ENCODE measurements at places on chromosomes 2 and 18. TPM values are rescaled to one million over a fixed set of nuclear protein-coding genes. Genes with fewer than 3 reads are reported as not detected.
A peak's percentile ranks its signal among the peaks of the same experiment; 100 is the strongest.

BCL2L11 gene
- 21.7 TPM for total RNA-seq

PCARE gene
- 0.22 TPM for total RNA-seq

LOXHD1 gene
- total RNA-seq: 0.14 TPM

TPRKB gene
- 35.5 TPM for total RNA-seq

ACMSD gene
- total RNA-seq: not detected

EPB41L3 gene
- total RNA-seq: 59.9 TPM

CXCR4 gene
- 1.5 TPM for total RNA-seq

SDC1 gene
- 45.5 TPM for total RNA-seq

INHBB gene
- total RNA-seq: not detected

ABCB11 gene
- total RNA-seq: 0.18 TPM

SEPTIN2 gene
- 508 TPM for total RNA-seq

RBM44 gene
- total RNA-seq: 0.69 TPM

- DNase-seq: no peak
Observed at GRCh38 chr18:24115628-24116027, 23.2 kb upstream of the CABYR start.

DNA sequence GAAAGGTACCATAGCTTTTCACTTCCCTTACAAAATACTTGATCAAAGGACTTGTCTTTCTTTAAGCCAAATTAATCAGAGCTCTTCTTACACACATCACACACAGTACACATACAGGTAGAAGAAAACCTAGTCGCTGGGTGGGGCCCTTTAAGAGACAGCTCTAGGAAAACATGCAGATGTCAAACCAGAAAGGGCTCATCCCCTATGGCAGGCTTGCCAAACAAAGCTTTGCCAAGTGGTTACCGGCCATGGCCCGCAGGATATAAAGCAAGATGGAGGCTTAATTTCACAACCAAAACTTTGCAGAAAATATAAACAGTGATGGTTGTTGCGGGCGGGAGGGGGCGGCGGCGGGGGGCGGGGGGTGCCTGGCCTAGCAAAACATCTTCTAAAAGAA, 2156.0 kb upstream of the PIK3C3 start:
- no peak for DNase-seq

GRCh38 chr18:48550101-48550729, 11.4 kb downstream of the CTIF start:
- DNase-seq: no peak

DNA sequence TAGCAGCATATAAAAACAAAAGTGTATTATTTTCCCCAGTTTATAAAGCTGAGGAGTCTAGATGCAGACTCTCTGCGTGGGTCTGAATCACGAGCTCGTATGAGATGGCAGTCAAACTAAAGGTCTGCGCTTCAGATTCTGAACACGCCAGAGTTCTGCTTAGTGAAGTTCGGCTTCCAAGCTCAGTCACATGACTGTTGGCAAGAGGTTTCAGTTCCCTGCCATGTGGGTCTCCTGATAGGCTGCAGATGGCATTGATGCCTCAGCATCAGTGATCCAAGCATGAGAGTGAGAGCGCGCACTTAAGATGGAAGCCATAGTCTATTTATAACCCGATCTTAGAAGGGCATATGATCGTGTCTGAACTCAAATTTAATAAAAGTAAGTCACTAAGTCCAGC, 242.8 kb upstream of the DOK6 start:
- DNase-seq: no peak

- peak; percentile 24 for DNase-seq
Observed at GRCh38 chr2:105734762-105735538, 9.8 kb upstream of the NCK2 start.

DNA sequence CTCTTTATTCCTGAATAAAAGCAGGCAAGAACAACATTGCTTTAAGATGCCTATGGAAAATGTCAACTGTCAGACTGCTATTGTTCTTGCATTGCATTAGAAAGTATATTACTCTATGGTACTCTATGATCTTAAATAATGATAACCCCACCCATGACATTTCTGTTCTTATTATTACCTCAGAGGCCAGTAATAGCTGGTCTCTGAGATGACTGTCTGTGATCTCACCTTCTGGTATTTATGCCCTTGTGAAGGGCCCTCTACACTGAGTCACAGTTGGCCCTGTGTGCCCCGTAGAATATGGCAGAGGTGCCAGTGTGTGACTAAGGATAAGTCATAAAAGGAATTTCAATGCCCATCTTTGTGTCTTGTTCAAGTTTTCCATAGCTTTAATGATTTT, 61.0 kb downstream of the SPP2 start:
- no peak for DNase-seq

DNA sequence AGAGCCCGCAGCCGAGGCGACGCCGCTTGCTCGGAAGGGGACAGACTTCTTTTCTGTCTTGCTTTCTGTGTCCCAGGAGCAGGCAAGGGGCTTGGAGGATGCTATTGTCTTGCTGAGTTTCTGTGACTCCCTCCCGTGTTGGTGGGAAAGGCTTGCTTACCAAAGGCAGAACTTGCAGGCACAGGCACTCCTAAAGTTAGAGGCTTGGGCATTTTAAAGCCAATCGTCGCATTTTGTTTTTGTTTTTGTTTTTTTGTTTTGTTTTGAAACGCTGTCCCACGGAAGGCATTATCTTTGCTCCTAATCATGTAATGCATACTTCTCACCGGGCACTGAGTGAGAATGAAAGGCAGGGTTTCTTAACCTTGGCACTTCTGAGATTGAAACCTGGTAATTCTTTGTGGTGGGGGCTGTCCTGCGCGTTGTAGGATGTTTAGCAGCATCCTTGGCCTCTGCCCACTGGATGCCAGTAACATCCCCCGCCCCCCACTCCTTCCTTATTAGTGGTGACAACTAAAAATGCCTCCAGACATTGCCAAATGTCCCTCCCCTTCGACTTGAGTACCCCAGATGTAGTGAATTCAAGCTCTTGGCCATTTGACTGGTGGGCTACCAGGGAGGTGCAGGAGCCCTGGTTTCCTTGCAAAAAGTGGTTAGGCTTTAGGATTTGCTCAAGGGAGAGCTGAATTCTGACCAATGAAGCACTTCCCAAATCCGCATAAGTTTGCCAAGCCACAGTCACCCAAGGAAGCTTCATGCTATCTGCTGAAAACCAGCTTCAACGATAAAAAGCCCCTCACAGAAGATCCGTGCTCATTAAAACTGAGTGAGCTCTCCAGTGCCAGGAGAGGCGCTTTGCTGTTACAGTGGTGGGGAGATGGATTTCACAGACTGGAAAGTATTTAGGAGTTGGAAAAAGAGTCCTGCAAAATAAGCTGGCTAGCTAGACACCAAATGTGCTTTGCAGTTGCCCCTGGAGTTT, 1.2 kb downstream of the ANTXR1 start:
- DNase-seq: no peak

DNA sequence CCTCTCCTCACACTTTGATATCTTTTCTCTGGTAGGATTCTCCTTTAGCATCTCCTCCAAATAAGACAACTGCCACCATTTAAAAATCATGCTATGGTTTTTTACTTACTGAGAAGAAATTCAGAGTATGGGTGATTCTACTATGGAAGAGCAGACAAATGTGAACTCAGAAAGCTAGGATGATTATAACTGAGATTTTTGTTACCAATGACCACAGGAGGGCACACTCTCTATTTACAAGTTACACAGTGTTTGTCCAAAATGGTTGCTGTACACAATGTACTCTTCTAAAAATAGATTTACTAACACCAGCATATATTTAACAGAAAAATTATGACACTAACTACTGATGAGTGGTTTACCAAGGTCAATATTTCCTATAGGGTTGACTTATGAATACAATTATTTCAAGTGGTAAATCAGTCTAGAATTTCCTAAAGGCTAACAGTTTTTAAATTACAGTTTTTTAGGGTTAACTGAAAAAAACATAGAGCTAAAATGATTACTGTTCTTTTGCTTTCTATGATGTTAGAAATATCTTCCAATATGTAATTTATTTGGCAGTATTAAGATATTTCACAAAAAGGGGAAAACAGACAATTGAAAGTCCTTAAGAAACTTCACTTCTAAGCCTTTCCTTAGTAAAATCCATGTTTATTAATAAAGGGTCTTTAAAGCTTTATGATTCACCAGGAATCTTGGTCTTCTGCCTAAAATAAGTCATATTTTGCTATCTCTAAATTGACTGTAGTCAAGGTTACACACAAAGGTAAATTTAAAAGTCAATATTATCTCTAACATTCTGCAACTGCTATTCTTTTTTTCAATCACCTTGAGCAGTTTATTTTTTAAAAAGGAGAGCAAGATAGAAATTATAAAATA, 57.2 kb downstream of the MAP4K3 start:
- DNase-seq: no peak

GRCh38 chr2:127094509-127095366, 12.2 kb downstream of the BIN1 start:
- DNase-seq: peak; percentile 65

- no peak for DNase-seq
Observed at GRCh38 chr2:133573491-133574162, 5.4 kb upstream of the NCKAP5 start.

- DNase-seq: no peak
Observed at GRCh38 chr2:144455987-144456386, 63.9 kb downstream of the ZEB2 start.

DNA sequence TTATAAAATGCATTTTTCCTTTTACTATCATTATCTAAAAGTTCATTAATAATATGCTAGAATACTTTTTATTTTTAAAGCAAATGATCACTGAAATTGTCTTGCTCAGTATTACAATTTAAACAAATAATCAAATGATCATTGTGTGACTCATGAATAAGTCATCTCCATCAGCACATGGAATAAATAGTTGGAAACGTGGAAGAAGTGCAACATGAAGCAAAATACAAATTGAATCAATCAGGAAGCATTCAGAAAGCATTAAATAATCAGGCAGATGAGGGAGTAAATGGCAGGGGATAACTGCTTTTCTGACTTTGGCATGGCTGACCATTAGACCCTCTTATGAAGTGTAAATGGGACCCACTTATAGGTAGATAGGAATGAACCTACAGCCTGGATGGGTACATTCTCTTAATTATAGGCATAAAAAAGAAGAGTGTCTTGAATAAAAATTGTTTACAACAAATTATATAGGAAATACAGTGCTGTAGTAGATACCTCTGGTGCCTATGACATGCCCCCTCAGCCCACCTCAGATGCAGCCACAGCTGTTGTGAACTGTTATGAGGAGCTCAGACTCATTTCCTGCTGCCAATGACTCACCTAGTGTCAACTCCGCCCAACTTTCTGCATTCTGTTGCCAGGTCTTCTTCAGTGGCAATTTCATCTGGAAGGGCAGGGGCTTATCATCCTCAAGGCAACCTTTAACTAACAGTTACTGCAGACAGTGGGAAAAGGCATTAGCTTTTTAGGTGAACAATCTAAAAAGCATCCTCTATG, 936.0 kb downstream of the TRIB2 start:
- DNase-seq: no peak

GRCh38 chr2:19711470-19712372, 190.1 kb downstream of the TTC32 start:
- DNase-seq: no peak

- peak; percentile 92 for DNase-seq
Observed at GRCh38 chr2:127649684-127650040, 3.7 kb downstream of the GPR17 start.

GRCh38 chr2:216737676-216738075, 42.3 kb upstream of the IGFBP5 start:
- DNase-seq: no peak

DNA sequence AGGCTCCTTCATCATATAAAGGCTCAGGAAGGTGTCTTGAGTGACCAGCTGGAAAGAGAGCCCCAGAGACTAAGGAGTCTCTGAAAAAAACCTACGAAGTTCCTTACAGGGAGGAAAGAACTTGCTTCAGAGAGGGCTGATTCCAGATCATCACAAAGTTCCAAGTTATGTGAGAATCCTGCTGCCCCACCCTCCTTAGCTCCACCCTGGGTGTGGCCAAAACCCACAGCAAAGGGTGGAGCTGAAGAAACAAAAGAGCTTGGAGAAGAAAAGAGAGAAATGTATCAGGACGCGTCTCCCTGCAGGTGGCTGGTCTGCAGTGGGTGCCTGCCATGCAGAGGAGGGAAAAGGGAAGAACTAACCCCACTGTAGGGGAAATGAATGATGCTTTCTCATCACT, 32.8 kb upstream of the ZNF396 start:
- DNase-seq: no peak

- DNase-seq: no peak
Observed at GRCh38 chr2:217330647-217331046, 470.8 kb upstream of the TNP1 start.

DNA sequence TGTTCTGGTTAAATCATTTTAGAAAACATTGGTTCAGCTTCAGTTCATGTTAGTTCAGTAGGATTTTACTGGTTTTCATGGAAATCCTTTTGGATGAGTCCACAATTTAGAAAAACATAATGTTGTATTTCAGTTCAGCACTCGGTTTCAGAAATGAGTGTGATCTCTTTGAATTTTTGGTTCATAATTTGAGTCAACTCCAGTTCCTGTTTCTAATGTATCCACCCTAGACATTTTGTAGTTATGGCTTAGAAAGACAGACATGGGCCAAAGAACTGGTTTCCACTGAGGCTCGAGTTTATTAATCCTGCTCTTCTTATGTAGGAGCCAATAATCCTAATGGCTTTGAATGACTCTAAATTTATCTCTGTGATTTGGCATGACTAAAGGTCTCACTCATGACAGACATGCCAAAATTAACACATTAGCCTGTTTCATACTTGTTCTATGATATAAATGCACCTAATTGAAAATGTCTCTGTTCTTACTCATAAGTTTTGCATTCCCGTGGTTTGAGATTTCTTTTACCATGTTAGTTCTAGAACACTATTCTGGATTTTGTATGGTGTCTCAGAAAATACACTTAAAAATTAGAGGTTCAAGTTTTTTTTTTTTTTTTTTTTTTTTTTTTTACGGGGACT, 82.3 kb upstream of the SPRED2 start:
- DNase-seq: no peak

GRCh38 chr2:53877112-53877511, 17.3 kb upstream of the GPR75 start:
- no peak for DNase-seq

GRCh38 chr2:241558532-241559322, at the start of gene BOK:
BOK (plus strand) TSS chr2:241558745; CDS start chr2:241559484, 739 bp downstream.
- no peak for DNase-seq

DNA sequence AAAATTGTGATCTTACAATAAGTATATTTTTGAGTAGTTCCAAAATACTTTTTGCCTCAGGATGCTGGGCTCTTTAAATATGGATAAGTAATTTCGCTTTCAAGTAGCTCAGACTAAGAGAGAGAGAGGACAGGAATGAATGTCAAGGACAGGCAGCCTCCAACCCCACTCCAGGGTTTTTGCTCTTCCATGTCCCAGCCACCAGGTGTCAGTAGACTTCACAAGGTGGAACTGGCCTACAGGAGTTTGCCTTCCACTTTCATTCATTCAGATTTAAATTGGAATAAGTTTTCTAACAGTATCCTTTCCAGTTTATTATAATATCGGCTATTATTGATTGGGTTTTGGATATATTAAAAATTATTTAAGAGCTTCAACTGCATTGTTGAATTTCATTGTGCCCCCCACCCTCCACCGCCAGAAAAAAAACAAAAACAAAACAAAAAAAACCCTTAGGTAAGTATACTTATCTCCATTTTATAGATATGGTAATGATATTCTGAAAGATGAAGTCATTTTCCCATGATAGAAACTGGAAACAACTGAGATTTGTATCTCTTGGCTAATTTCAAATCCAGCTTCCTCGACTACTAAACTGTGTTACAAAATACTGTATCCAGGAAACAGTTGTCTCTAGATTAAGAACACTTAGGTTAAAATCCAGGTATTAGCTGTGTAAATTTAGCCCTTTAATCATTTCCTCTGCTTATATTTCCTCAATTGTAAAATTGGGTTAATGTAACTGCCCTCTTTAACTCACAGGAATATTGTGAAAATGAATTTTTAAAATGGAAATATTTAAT, 793.1 kb downstream of the ERBB4 start:
- DNase-seq: peak; percentile 48

- no peak for DNase-seq
Observed at GRCh38 chr18:42126586-42126985, 171.6 kb downstream of the PIK3C3 start.
